COR-L47 (cell line): ENCODE measurements at places on chromosomes 5 and 9.

DNA sequence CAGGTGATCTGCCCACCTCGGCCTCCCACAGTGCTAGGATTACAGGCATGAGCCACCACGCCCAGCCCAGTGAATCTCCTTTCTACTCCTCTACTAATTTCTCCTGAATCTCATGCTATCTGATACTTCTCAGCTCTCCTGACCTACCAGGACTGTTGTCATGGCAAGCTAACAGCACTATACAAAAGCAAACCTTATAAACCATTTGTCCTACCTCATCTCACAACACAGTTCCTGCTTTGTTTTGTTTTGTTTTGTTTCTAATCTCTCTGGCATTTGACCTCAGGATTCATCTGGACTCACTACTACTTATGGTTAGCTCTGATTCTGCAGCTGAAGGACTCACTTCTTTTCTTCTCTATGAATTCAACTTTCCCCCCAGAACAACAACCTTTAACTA is 734.8 kb downstream of the TLE1 start:
- DNase-seq = no peak

DNA sequence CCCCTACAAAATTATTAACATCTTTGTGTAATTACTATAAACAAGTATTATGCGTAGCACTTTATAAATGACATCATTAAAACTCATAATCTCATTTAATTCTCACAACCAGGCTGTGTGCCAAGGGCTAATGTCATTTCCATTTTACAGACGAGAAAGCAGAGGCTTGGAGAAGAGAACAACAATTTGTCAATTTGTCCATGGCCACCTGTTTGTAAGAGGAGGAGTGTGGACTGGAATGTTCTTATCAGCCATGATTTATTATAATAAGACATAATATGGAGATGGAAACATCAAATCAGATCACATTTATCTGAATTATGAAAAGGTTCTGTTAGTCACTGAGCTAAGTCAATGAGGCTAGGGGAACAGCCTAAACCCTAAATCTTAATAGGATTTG is 97.0 kb downstream of the DROSHA start:
- DNase-seq = no peak

DNA sequence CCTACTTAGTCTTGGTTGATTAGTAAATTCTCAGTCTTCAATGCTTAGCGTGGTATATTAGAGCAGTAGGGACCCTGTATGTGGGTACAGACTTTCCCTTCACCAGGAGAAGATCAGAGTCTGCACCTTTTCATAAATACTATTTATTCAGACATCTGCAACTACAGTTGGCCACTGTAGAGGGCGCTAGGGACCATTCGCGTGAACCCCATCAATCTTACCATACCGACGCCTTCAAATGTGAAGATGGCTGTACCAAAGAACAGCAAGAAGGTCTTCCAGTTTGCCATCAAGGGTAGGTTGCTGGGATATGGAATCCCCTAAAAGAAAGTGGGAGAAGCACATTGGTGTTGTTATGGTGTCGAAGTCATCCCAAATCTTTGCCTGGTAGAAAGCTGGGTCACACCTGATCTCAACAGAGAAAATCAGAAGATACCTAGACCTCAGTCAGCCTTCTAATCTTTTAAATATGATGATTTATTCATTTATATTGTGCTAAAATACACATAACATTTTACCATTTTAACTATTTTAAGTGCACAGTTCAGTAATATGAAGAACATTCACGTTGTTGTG is 19.1 kb downstream of the SLC36A3 start:
- no peak for DNase-seq

- no peak for DNase-seq
Measured at GRCh38 chr5:36861871-36862270, 14.7 kb upstream of the NIPBL start.

- DNase-seq = no peak
Measured at GRCh38 chr9:108297073-108297472, 558.7 kb downstream of the ACTL7B start.

DNA sequence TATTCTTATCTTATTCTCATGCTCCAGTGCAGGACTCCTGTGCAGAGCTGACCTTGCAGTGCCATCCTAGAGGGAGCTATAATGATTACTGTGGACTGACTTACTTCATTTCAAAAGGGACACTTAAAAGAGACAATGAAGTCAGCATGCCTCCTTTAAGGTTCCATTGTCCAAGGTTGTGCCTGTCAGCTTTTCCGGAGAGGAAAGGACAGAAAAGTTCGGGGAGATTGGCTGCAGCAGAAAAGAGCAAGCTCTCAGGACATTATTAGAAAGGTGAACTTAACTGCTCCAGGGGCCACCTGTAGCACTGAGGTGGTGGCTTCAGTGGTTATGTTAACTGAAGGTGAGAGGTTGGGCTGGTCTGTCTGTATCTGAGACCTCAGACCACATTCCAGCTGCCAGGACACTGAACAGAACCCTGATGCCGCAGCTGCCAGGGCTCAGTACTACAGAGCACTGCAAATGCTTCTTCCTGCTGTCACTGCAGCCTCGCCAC is 112.9 kb downstream of the ST8SIA4 start:
- no peak for DNase-seq

GRCh38 chr9:134683714-134684374 is 42.2 kb downstream of the COL5A1 start:
- DNase-seq = no peak

GRCh38 chr5:100444961-100445360 is 90.2 kb upstream of the FAM174A start:
- no peak for DNase-seq

DNA sequence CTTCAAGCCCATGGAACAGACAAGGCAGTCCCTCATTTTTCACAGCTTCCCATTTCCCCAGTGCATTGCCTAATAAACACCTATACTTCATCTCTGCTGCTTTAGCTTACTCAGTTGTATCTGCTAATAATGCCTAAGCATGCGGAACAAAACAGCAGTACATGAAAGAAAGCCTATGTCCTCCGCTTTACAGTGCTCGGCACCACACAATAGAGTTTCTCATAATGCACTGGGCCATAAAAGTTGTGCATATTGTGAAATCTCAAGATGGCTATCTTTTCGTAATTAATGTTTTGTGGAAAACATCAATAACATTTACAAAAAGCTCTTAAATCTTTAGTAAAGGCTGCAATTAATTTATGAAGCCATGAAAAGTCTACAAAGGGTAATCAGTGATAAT is 69.3 kb downstream of the DENND1A start:
- DNase-seq = no peak

- DNase-seq = no peak
Measured at GRCh38 chr5:39225405-39226099, 6.2 kb upstream of the FYB1 start.
